Amniotic epithelial cell (primary cell): ENCODE measurements at places on chromosomes 3 and 15.
A peak's percentile ranks its signal among the peaks of the same experiment; 100 is the strongest.

GRCh38 chr15:95127356-95127755, 896.0 kb downstream of the MCTP2 start:
- DNase-seq, result peak; percentile 78

DNA sequence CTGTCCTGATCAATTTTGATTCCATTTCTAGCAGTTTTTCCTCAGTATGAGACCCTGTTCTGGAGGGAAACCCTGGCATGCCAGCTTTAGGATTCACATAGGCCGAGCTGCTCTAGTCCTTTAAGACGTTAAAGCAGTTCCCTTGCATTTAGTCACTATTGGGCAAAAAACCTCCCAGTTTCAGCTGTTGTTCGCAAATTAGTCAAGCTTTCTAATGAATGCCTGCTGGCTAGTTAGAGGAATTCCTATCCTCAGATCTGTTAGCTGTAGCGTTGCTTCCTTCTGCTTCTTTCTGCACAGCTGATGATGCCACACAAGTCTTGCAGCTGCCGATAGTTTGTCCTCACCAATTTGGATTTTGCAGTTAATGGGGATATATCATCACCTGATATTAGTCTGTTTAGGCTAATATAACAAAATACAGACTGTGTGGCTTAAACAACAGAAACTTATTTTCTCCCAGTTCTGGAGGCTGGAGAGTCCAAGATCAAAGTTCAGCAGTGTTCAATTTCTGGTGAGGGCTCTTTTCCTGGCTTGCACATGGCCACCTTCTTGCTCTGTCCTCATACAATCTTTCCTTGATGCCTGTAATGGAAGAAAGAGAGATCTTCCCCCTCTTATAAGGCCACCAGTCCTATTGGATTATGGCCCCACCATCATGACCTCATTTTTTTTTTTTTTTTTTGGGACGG, 7.5 kb upstream of the UBL7 start:
- DNase-seq, result no peak

DNA sequence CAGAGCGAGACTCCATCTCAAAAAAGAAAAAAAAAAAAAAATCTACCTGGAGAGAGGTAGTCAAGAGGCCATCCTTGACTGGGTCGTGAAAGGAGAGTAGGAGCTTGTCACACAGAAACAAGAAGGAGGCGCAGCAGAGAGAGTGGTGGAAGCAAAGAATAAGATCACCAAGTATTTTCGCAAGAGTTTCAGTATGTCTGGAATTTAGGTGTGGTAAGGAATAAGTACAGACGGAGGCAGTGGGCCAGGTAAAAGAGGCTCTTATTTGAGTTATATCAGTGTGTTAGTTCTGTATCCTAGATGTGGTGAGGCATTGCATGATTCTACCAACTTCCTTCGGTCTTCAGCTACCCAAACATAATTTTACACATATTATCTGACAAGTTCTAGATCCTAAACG, 14.6 kb upstream of the ATP10A start:
- DNase-seq, result no peak

DNA sequence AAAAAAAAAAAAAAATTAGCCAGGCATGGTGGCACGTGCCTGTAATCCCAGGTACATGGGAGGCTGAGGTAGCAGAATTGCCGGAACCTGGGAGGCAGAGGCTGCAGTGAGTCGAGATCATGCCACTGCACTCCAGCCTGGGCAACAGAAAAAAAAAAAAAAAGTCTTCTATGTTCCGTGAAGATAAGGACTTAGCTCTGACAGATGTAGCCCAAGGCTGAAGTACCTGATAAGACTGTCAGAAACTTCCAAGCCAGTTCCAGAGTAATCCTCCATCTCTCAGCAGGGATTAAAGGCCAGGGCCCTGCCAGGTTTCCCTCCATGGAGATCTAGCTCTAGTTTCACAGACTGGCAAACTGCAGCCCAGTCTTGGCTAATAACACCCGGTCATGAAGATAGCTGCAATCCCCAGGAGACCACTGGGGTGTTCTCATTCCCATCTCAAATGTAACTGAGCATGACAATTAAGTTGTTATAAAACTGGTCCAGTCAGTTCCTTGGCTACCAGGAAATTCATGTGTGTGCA, 8.5 kb downstream of the CDCP1 start:
- peak; percentile 18 for DNase-seq

GRCh38 chr3:107426223-107426622, 49.0 kb downstream of the CCDC54 start:
- DNase-seq, result no peak

GRCh38 chr15:83380059-83380458, 67.1 kb upstream of the SH3GL3 start:
- DNase-seq, result peak; percentile 50

GRCh38 chr15:22885120-22885519, 46.7 kb downstream of the NIPA2 start:
- no peak for DNase-seq

- peak; percentile 33 for DNase-seq
Measured at GRCh38 chr3:122305818-122306621, 19.0 kb upstream of the CSTA start.

GRCh38 chr15:80934761-80935221, 54.8 kb downstream of the MESD start:
- peak; percentile 73 for DNase-seq

GRCh38 chr3:129503471-129504291, 24.8 kb upstream of the RHO start:
- DNase-seq, result peak; percentile 77

DNA sequence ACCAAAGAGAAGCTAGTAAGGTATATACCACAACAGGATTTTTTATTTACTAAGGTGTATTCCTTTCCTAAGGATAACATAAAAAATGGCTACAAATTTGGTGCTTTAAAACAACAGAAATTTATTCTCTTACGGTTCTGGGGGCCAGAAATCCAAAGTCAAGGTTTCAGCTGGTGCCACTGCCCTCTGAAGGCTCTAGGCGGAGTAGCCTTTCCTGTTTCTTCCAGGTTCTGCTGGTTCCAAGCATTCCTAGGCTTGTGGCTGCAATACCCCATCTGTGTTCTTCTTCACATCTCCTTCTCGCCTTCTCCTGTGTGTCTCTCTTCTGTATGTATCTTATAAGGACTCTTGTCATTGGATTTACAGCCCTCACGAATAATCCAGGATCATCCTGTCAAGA, 549.9 kb downstream of the GRM7 start:
- DNase-seq, result no peak

DNA sequence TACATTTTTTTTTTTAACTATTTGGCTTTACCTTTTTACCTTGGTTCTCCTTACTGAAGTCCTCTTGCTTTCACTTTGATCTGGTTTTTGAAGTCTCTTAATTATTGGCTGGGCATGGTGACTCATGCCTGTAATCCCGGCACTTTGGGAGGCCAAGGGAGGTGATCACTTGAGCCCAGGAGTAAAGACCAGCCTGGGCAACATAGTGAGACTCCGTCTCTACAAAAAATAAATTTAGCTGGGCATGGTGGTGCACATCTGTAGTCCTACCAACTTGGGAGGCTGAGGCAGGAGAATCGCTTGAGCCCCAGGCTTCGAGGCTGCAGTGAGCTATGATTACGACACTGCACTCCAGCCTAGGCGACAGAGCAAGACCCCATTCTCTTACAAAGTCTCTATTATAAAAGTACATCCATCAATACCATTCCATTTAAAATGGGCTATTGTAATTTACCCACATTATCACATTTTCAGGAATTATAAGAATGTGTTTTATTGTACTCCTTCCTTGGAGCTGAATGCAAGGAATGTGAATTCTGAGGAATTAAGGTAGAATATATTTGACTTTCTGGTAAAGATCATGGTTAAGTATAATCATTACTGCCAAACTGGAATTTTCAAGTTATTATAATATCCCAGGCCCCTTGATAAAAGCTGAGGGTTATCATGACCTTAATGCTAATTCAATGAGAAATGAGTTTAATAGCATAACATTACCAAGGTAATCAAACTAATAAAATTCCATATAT, 49.0 kb downstream of the MSL2 start:
- no peak for DNase-seq

DNA sequence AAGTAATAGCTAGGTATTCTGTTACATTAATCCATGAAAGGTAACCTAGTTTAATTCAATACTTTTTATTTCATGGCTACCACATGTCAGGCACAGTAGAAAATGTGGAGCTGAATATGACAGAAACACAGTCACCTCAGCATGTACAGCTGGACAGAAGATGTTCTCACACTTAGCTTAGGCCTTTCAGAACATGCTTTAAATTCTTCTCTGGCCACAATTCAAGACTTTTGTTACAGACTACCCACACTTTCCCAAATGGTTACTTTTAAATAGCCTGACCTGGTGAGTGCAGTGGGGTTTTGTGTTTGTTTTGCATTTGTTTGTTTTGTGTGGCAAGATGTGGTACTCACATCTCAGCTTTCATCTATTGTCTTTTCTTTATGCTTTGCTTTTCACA, 1079.5 kb downstream of the IGSF11 start:
- no peak for DNase-seq

DNA sequence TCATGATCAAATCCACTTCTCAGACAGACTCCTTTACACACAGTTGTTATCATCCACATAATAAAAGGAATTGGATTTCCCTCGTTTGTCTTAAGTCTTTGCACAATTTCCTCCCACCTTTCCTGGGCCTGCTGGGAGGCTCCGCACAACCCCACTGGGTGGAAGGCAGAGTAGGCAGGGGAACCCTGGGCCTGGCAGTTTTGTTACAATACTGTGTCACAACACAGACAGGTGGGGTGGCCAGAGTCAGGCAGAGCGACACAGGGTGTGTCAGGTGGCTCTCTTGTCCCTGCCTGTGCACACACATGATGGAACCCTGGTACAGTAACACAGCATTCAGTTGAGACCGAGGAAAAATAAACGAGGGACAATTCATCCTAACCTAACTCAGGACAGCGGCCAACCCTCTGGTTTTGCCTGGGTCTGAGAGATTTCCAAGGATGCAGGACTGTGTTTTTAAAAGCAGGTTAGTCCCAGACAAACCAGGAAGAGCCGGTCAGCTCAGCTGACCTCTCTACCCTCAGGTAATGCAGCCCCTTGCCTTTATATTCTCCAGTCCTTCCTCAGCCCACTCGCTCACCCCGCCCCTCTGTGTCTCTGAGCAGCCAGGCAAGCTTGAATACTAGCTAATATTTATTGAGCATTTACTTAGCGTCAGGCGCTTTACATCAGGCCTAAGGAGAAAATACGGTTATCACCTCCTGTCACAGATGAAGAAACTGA, 8.8 kb upstream of the FAM174B start:
- DNase-seq, result no peak

DNA sequence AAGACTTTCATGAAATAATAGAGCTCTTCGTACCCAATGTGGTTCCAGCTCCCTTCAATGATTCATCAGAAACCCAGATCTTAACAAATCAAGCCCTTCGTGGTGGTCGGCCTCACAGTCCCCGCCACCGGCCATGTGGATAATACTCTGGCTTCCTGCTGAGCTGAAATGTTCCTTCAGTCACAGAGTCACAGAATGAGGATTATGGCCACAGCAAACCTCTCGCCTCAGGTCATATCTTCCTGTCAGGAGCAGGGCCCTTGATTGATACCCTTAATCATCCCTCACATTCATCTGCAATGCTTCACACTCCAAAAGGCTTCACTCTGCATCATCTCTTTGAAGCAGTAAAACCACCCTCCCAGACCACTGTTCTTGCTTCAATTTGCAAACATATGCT, 452.6 kb downstream of the OCA2 start:
- no peak for DNase-seq
